ENCODE measurements at places on chromosomes 5 and 9.

- H3K36me3 ChIP-seq: no peaks in the 10 kb centered on the region
- no peak overlapping the region for H3K27ac ChIP-seq
- no peak for DNase-seq
- H3K4me1 ChIP-seq: no peaks in the 10 kb centered on the region
These were observed 114.1 kb downstream of the SYK start for GRCh38 chr9:90915693-90916092.

DNA sequence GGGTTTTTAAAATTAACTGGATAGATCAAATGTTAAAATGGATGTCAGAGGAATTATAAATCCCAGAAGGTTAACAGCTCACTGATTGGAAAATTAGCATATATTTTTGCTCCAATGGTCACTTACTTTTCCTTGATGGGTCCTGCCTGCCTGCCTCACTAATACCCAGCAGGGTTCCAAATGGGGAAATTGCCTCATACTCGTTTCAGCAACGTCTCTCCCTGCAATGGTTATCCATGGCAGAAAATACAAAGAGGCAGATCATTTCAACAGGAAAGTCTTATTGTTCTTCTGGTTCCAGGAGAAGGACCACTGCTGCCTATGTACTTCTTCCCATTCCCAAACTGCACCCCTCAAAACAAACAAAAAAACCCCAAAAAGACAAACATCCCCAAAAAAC lies 71.3 kb downstream of the ERP44 start:
- H3K27ac ChIP-seq: no peak overlapping the region
- H3K4me1 ChIP-seq: peaks cover 4% of the 10 kb centered on the region
- DNase-seq: no peak
- H3K4me3 ChIP-seq: no peak overlapping the region
- H3K27me3 ChIP-seq: no peaks in the 10 kb centered on the region

GRCh38 chr9:127104581-127105311 lies 17.7 kb downstream of the ANGPTL2 start:
- peaks cover 3% of the 10 kb centered on the region for H3K4me1 ChIP-seq
- no peak overlapping the region for H3K4me3 ChIP-seq
- no peak for DNase-seq
- no peak overlapping the region for H3K27ac ChIP-seq

- H3K4me3 ChIP-seq: no peak overlapping the region
- no peaks in the 10 kb centered on the region for H3K36me3 ChIP-seq
- no peak overlapping the region for H3K27ac ChIP-seq
- no peaks in the 10 kb centered on the region for H3K27me3 ChIP-seq
These were observed 84.2 kb upstream of the PCSK1 start for GRCh38 chr5:96517295-96517694.

DNA sequence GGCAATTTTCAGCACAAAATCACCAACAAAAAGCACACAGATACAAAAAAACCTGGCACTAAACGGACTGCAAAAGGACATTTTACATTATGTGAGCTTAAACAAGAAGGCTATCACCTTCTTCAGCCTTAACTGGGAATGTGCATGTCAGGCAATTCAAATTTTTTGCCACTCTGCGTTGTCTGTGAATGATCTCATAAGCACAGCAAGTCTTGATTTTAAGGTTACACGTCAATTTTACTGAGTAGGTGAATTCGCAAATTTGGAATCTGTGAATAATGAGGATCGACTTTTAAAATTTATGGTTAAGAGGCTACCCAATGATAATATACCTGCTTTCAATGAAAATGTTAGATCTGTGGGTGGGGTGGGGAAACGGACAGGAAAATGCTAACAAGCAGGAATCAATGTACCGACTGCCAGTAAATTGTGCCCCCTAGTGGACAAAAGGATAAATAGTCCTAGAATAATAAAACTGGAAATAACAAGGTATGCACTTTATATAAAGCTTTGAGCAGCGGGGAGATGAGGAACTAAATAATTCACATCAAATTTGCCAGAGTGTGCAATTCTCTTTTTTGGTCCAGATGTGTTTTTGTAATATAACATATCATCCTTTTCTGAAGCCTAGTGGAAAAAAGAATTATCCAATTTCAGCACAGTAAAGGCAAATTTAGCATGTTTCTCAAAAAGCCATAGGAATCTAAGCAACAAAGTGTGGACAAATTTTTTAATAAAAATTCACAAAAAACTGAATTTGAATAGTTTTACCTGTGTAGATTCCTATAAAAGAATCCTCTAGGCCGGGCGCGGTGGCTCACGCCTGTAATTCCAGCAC lies 20.5 kb downstream of the EQTN start:
- no peak for DNase-seq
- no peaks in the 10 kb centered on the region for H3K4me1 ChIP-seq
- no peaks in the 10 kb centered on the region for H3K36me3 ChIP-seq
- H3K27ac ChIP-seq: no peak overlapping the region
- peak overlapping the region; percentile 27 for H3K4me3 ChIP-seq

GRCh38 chr9:14308853-14309145 lies 5.1 kb downstream of the NFIB start:
- no peak for DNase-seq
- H3K4me3 ChIP-seq: peak overlapping the region; percentile 73
- peak overlapping the region; percentile 45 for H3K27ac ChIP-seq
- no peaks in the 10 kb centered on the region for H3K27me3 ChIP-seq
- H3K36me3 ChIP-seq: peaks cover 10% of the 10 kb centered on the region

- H3K4me3 ChIP-seq: peak within 1 kb of the TSS; percentile 94
- no peaks in the 10 kb centered on the region for H3K36me3 ChIP-seq
- peak within 1 kb of the TSS; percentile 84 for H3K27ac ChIP-seq
These were observed at the start of gene CXXC5 for GRCh38 chr5:139648205-139649081. TSS of gene CXXC5 (plus strand) at chr5:139648349. CDS start at chr5:139680524, 32,175 bp downstream.

GRCh38 chr9:1952001-1952400 lies 63.1 kb upstream of the SMARCA2 start:
- peaks cover 3% of the 10 kb centered on the region for H3K27me3 ChIP-seq
- H3K4me3 ChIP-seq: no peak overlapping the region
- H3K36me3 ChIP-seq: no peaks in the 10 kb centered on the region

GRCh38 chr5:133669472-133669871 lies 57.1 kb upstream of the FSTL4 start:
- no peak overlapping the region for H3K4me3 ChIP-seq
- H3K36me3 ChIP-seq: no peaks in the 10 kb centered on the region
- no peak for DNase-seq
- no peaks in the 10 kb centered on the region for H3K27me3 ChIP-seq
- H3K4me1 ChIP-seq: no peaks in the 10 kb centered on the region

GRCh38 chr5:154262342-154262741 lies 71.8 kb downstream of the GALNT10 start:
- DNase-seq: no peak
- no peaks in the 10 kb centered on the region for H3K36me3 ChIP-seq
- H3K27ac ChIP-seq: no peak overlapping the region
- peaks cover 5% of the 10 kb centered on the region for H3K4me1 ChIP-seq
- no peak overlapping the region for H3K4me3 ChIP-seq

- no peak overlapping the region for H3K4me3 ChIP-seq
- no peak for DNase-seq
- no peaks in the 10 kb centered on the region for H3K27me3 ChIP-seq
These were observed 94.8 kb downstream of the SLC1A3 start for GRCh38 chr5:36701085-36701698.

- no peak for DNase-seq
- no peaks in the 10 kb centered on the region for H3K36me3 ChIP-seq
These were observed 80.3 kb downstream of the MAP1B start for GRCh38 chr5:72187388-72188075.

- no peak overlapping the region for H3K4me3 ChIP-seq
- no peak overlapping the region for H3K27ac ChIP-seq
- H3K36me3 ChIP-seq: no peaks in the 10 kb centered on the region
These were observed 138.1 kb upstream of the COL5A1 start for GRCh38 chr9:134503301-134504105.

GRCh38 chr5:178366998-178367735 lies 134.6 kb upstream of the PHYKPL start:
- H3K4me3 ChIP-seq: no peak overlapping the region
- peak; percentile 32 for DNase-seq
- H3K27ac ChIP-seq: no peak overlapping the region
- H3K36me3 ChIP-seq: no peaks in the 10 kb centered on the region
- no peaks in the 10 kb centered on the region for H3K27me3 ChIP-seq
- H3K4me1 ChIP-seq: peaks cover 6% of the 10 kb centered on the region

- DNase-seq: no peak
- H3K27ac ChIP-seq: no peak overlapping the region
- no peaks in the 10 kb centered on the region for H3K27me3 ChIP-seq
- peaks cover 15% of the 10 kb centered on the region for H3K4me1 ChIP-seq
These were observed 7.2 kb upstream of the ADRA1B start for GRCh38 chr5:159909126-159909525.

- no peak overlapping the region for H3K27ac ChIP-seq
- DNase-seq: no peak
- peaks cover 7% of the 10 kb centered on the region for H3K4me1 ChIP-seq
- no peaks in the 10 kb centered on the region for H3K36me3 ChIP-seq
These were observed 390.0 kb upstream of the PCSK5 start for GRCh38 chr9:75500479-75500878.

GRCh38 chr5:949815-950560 lies 57.3 kb downstream of the TRIP13 start:
- no peak overlapping the region for H3K4me3 ChIP-seq
- no peak for DNase-seq
- no peak overlapping the region for H3K27ac ChIP-seq
- H3K27me3 ChIP-seq: peaks cover 15% of the 10 kb centered on the region

DNA sequence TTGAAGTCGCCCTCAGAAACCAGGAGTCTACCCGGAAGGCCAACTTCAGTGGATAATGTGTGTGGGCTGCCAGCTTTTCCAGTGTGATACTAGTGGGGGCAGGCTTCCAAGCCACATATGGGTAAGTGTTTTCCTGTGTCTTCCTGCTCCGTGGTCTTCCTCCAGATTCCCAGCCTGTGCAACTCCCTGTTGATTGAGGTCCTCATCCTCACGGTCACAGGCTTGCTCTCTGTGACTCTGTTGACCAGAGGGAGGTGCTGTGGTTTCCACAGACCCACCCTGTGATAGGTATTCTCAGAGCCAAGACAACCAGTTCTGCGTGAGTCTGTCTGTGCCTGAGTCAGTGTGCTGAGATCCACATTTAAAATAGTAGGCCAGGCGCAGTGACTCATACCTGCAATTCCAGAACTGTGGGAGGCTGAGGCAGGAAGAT lies 388.0 kb upstream of the IRX2 start:
- H3K4me1 ChIP-seq: no peaks in the 10 kb centered on the region
- H3K4me3 ChIP-seq: no peak overlapping the region
- DNase-seq: no peak
- no peaks in the 10 kb centered on the region for H3K27me3 ChIP-seq
- H3K36me3 ChIP-seq: no peaks in the 10 kb centered on the region
- H3K27ac ChIP-seq: no peak overlapping the region

GRCh38 chr5:81854915-81855314 lies 104.0 kb upstream of the SSBP2 start:
- no peak overlapping the region for H3K27ac ChIP-seq
- H3K36me3 ChIP-seq: no peaks in the 10 kb centered on the region
- no peak for DNase-seq
- peaks cover 28% of the 10 kb centered on the region for H3K4me1 ChIP-seq
- no peaks in the 10 kb centered on the region for H3K27me3 ChIP-seq

DNA sequence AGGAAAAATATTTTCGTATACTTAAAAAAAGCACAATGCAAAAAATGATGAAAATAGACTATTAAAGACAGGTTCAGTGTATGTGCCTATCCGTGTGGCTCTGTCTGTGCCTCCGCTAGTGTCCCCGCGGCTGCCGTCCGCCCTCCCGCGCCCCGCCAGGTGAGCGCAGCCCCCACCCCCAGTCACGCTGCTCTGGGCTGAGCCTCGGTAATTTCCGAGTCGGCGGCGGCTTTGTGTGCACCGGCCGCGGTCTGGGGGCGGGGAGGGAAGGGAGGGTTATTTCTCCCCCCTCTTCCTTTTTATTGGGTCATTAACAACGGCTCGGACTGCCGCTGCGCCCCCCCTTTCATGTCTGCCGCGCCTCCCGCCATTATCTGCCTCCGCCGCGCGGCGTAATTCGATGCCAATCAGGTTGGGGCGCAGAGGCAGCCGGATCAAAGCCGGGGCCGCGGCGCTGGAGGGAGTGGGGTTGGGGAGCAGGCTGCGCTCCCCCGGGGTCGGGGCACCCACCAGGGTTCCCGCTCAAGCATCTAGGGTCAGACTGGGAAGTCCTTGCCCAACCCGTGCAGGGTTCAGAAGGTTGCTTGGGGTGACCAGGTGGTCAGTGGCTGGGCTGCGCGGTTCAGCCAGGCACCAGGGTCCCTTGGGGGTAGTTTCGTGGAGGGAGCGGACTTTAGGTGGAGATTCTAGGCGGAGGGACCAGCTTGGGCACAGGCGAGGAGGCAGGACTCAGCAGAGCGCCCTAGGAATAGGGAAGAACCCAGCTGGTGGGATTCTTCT lies 39.5 kb upstream of the PSD2 start:
- no peak overlapping the region for H3K27ac ChIP-seq
- H3K4me1 ChIP-seq: no peaks in the 10 kb centered on the region
- no peaks in the 10 kb centered on the region for H3K36me3 ChIP-seq
- no peak for DNase-seq

DNA sequence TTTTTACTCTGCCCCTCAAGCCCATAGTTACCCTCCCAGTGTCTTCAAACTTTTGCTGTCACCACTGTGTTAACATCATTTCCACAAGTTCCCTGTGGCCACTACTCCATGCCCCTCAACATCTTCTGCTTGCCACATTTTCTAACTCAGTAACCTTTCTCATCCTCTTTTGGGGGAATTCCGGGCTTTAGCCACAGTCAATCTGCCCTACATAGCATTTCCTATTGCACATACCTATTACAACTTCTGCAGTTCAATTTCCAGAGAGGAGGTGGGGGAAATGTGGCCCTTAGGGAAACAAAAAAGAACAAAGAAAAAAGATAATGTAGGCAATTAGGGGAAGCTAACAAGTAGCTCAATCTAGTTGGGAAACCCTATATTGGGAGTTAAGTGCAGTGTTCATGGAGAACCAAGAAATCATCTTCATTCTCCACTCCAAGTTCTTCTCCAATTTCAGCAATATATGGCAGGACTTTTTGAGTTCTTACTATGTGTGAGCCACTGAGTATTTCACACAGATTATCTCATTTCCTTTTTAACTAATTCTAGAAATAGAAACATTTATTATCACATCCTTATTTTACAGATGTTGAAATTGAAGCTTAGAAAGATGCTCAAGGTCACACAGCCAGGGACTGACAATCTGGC lies 40.2 kb upstream of the LPAR1 start:
- no peaks in the 10 kb centered on the region for H3K36me3 ChIP-seq
- H3K27ac ChIP-seq: no peak overlapping the region
- no peaks in the 10 kb centered on the region for H3K4me1 ChIP-seq
- no peak overlapping the region for H3K4me3 ChIP-seq
- no peaks in the 10 kb centered on the region for H3K27me3 ChIP-seq

- H3K27me3 ChIP-seq: no peaks in the 10 kb centered on the region
- H3K36me3 ChIP-seq: no peaks in the 10 kb centered on the region
- H3K27ac ChIP-seq: no peak overlapping the region
- no peak for DNase-seq
- H3K4me1 ChIP-seq: no peaks in the 10 kb centered on the region
These were observed 91.6 kb downstream of the CARTPT start for GRCh38 chr5:71810471-71811195.

- H3K27ac ChIP-seq: no peak overlapping the region
- H3K4me3 ChIP-seq: no peak overlapping the region
- H3K27me3 ChIP-seq: no peaks in the 10 kb centered on the region
- no peak for DNase-seq
- no peaks in the 10 kb centered on the region for H3K4me1 ChIP-seq
These were observed 273.2 kb downstream of the SAXO1 start for GRCh38 chr9:18759827-18760226.

- H3K4me3 ChIP-seq: no peak overlapping the region
- H3K27me3 ChIP-seq: no peaks in the 10 kb centered on the region
- no peak overlapping the region for H3K27ac ChIP-seq
These were observed 144.9 kb downstream of the ALDH1A1 start for GRCh38 chr9:72807765-72808445.

Measured in upper lobe of right lung (tissue), 1 donor.